ENCODE measurements at places on chromosomes 3 and 15.

GRCh38 chr3:85090495-85090894, 131.7 kb downstream of the CADM2 start:
- no peak for DNase-seq

DNA sequence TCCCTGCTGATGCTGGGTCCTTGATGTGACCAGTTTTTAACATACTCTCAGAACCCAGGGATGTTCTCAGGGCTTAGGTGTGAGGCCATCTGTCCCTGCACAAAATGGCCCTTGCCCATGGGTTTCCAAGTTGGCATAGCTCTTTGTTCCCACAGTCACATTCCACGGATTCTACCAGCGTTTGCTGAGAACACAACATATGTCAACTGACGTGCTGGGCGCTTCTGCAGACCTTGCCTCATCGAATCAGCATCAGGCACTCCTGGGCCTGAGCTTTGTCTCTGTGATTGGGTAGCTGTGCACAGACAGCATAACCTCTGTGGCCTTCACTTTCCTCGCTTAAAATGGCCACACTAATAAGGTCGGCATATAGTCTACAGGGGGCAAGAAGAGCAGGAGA, 69.0 kb downstream of the MGLL start:
- no peak for DNase-seq

GRCh38 chr15:63372018-63372705, 9.5 kb downstream of the CA12 start:
- DNase-seq: peak; percentile 68

DNA sequence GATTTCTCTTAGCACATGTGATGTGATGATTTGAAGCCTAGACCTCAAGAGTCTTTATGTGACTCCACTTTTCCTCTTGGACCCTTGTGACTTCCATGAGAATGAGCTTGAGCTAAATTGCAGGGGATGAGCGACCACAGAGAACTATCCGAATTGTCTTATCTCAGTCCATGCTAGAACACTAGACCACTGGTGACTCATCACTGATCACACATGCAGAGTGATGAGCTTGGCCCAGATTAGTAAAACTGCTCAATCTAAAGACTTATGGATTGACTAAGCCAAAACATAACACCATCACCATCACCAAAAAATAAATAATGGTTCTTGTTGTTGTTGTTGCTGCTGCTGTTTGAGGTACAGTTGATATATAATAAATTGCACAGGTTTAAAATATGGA, 114.1 kb upstream of the CFAP20DC start:
- DNase-seq: no peak

GRCh38 chr3:177771780-177772179, 574.5 kb upstream of the TBL1XR1 start:
- DNase-seq: no peak

DNA sequence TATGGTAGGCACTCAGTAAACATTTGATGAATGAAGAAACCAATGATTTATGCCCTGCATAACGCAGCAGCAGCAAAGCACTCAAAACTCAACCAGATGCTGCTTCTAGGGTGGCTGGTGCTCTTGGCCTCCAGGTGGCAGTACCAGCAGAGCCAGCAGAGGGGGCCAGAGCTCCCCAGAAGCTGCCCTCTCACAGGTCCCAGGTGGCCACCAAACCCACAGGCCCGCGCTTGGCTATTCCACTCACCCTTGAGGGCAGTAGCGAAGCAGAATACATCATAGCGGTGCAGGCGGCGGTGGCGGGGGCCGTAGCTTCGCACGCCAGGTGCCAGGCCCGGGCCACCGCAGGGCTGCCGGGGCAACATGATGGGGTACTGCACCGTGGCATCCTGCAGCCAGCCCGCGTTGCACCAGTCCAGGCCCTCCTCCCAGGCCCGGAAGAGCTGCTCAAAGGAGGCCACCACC, 16.6 kb downstream of the HAPLN3 start:
- DNase-seq: peak; percentile 53

- DNase-seq: no peak
Observed at GRCh38 chr3:65196663-65197062, 508.9 kb upstream of the ADAMTS9 start.

DNA sequence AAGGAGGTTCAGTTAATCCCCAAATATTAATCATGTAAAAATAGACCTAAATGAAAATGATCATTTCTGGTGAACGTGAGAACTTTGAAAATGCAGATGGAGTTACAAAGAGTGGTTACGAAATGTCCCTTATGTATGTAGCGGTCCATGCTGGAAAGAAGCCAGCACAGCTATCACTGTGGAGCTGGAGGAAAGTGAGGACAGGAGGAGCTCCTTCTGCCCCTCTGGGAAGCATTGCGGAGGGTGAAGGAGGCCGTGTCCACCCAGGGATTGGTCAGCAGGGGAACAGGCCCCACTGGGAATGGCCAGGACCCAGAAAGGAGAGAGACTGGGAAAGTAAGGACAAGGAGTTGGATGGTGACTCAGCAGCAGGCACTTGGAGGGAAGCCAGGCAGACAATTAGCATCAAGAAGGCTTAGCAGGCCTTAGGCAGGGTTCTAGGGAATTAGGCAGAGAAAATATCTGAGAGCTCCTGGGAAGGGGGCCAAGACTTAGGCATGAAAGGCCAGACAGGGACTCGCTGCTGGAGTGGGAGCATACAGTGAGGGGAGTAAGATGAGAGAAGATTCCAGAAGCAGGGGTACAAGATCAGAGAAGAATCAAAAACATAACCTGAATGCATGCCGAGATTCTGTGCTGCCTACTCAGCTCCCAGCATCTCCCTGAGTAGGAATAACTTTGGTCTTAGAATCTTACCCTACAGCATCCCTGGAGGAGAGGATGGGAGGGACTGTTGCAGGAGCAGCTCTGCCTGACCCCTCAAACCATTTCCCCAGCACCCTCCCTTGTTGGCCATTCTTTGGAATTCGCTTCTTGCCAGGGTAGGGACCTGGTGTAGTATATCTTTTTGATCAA, 171.0 kb upstream of the UMPS start:
- DNase-seq: no peak

GRCh38 chr15:59224474-59224873, 17.8 kb downstream of the LDHAL6B start:
- DNase-seq: no peak

DNA sequence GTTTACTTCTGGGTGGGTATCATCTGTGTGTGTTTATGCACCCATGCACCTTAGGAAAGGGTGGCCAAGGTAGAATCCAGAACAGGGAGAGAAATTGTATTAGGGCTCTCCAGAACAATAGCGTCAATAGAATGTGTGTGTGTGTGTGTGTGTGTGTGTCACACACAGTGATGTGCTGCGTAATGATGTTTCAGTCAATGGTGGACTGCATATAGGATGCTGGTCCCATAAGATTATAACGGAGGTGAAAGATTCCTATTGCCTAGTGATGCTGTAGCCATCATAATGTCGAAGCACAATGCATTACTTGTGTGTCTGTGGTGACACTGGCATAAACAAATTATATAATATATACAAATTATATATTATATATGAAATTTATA, 69.3 kb upstream of the PRR23C start:
- no peak for DNase-seq

- no peak for DNase-seq
Observed at GRCh38 chr3:131216801-131217200, 164.8 kb upstream of the NUDT16 start.

- no peak for DNase-seq
Observed at GRCh38 chr3:52769786-52770455, 819 bp downstream of the NEK4 start.

GRCh38 chr3:73577704-73578103, 47.0 kb downstream of the PDZRN3 start:
- no peak for DNase-seq

DNA sequence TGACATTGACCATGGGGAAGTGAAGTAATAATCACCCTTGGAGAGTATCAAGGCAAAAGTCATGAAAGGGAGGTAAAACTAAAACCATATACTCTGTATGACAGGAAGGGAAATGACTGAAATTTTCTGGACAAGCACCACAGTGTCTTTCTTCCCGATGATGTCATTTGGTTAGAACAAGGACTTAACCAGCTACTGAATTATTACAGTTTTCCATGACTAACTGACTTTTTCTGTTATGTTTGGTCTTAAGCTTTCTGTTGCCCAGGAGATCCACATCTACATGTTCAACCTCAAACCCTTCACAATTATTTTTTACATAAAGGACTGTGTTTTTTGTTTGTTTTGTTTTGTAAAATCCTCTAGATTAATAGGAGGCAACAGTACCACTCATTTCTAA, 191.9 kb upstream of the IL12A start:
- DNase-seq: no peak

- no peak for DNase-seq
Observed at GRCh38 chr3:197811343-197811742, 20.3 kb downstream of the LRCH3 start.

- DNase-seq: peak; percentile 33
Observed at GRCh38 chr3:179196098-179196497, 47.9 kb downstream of the PIK3CA start.

DNA sequence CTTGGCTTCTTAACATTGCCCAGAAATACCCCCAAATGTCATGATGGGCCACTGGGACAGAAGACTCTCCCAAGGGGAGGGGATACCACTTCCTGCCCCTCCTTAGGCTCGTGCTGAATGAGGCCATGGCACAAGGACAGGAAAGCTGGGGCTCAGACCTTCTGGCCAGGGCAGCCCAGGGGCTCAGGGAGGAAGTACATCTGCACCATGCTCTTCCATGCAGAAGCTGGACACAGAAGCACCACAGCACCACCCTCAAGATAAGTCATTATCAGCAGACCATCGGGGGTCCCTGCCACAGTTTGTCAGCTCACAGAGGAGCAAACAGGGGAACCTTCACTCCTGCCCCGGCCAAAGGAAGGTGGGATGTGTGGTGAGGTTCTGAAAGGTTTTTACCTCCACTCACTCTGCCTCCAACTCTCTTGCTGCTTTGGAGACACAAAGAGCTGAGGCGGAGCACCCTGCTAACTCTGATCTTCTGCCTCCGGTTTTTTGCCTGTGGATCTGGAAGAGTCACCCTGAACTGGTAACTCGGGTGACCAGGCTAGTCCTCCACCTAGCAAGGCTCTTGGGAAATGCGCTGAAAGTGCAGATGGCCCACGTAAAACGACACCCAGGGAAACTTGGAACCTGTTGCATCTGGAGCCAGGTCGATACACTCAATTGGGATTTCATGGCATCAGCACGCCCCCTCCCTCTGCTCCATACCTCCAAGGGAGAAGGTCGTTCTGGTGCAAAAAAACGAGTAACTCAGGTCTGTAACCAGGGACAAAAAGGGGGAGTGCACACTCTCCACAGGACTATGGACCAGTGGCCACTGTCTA, 8.3 kb downstream of the BMF start:
- DNase-seq: no peak

- DNase-seq: no peak
Observed at GRCh38 chr3:170471149-170471548, 52.5 kb downstream of the CLDN11 start.

DNA sequence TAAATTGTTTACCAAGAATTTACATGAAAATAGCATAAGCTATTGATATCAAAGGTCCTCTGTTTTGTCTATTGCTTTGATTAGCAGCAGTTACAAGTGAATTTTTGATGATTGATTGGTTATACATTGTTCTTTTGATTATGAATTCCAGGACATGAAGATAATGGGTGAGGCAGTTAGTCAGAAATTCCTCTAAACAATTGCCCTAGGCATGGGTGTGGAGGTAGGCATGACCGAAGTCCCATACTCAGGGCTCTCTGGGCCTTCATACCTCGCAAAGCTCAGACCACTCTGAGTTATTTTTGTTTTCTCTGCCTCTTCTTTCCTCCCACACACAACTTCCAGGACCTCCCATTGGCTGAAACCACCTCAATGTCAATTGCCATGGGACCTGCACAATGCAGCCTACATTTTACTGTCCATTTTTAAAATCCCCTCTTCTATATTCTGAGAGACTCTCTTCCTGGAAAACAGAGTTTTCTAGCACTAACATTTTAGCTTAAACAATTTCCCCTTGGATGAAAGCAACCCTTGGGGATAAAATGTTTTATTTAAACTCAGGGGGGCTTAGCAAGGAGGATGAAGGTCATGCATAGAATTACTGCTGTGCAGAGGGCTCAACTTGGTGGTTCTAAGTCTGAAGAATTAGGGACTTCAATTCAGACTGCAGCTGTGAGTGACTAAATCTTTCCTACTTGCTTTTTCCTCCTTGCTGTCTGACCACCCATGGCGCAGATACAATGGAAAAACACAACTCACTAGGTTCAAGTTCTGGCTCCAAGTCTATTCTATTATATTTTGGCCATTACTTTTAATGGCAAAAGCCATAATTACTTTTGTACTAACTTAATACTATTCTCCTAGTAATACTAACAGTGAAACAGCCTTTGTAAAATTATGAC, 594.8 kb downstream of the NTRK3 start:
- no peak for DNase-seq

DNA sequence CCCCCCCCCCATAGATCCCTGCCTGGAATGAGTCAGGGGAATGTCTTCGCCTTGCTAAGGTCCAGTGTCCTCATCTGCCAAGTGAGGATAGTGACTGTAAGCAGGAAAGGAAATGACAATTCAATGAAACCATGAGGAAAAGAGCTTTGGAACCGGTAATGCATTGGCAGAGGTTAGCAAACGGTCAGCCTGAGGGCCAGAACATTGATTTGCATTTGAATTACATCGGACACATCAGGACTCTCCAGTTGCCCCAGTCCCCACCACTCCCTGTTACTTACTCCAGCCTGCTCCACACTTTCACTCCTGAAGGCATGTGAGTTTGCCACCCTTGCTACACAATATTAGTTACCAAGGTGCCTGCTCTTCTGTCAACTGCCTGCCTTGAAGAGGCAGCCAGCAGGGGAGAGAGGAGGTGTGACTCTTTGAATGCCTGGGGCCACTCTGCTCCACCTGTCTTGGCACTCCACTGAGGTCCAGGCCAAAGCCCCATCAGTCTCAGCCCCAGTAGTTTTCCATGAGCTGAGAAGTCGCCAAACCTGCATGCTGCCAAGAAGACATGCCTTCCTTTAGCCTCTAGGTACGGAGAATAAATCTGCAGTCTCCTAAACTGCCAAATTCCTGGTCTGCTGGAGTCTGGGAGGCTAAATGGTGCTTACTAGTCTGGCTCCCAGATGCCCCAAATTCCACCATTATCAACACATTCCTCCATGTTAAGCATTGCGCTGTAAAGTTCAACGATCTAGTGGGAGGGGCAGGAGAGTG, 191.7 kb upstream of the TLE3 start:
- no peak for DNase-seq

DNA sequence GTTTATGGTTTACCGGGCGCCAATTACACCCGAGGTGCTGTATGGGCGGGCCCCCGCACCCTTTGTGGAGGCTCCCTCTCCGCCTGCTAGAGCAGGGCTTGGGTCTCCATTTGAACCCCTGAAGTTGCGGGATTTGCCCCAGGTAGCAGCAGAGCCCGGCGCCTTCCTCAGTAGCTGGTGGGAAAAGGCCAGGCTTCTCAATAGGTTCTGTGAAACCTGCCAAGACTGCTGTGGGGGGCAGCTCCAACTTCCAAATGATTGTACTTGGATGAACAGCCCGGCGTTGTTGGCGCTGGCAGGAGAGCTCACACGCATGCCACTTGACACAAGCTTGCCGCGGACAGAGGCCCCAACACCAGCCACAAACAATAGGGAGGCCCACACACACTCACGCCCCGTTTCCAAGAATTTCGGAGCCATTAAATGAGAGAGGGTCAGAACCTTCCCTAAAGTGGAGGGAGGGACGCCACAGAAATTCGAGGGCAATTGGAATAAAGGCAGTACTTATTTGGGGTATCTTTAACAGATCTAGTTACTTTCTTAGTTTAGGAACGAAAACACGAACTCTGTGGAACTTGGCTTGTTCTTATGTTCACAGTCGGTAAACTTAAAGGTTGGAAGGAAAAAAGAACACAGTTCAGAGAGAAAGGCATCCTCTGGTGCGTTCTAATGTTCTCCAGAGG, 1.4 kb downstream of the EPHB3 start:
- no peak for DNase-seq

- DNase-seq: no peak
Observed at GRCh38 chr15:39052323-39052705, 487.7 kb upstream of the RASGRP1 start.

- DNase-seq: no peak
Observed at GRCh38 chr3:66907136-66907535, 91.0 kb upstream of the KBTBD8 start.
